ENCODE measurements at places on chromosomes 7 and 10.

- no peak for DNase-seq
Observed at GRCh38 chr7:112238852-112239610, 32.5 kb downstream of the ZNF277 start.

DNA sequence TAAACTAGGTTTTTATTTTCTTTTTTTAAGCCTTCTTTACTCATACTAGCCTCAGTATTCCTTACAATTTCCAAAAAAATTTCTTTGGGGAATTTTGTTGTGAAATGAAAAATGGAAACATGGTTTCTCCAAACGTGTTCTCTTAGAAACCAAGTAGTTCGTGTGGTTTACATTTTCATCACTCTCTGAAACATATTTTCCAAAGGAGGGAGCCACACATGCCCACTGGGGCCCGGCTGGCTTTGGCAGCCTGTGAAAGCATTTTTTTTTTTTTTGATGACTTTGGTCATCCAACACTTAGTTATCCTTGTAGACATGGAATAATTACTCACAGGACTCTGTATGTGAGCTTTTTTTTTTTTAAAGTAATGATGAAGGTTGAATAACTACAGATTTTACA is 169.6 kb downstream of the C7orf25 start:
- no peak for DNase-seq

GRCh38 chr10:30510184-30510931 is 76.4 kb downstream of the MAP3K8 start:
- no peak for DNase-seq

DNA sequence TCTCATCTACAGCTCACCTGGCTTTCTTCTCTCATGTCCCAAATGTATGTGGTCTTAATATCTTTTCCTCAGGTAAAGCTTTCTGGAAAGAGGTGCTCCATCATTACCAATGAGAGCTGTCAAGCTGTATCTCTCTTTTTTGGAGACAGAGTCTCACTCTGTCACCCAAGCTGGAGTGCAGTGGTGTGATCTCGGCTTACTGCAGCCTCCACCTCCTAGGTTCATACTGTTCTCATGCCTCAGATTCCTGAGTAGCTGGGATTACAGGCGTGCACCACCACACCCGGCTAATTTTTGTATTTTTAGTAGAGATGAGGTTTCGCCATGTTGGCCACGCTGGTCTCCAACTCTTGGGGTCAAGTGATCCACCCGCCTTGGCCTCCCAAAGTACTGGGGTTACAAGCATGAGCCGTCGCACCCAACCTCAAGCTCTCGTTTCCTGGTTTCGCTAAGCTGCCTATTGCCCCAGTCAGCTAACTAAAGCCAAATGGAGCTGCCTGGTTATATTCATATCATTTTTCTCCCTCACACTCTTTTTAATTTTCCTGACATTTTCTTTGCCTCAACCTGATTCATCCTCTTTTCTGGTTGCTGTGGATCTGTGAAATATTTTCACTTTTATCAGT is 60.5 kb downstream of the SUFU start:
- DNase-seq: no peak

DNA sequence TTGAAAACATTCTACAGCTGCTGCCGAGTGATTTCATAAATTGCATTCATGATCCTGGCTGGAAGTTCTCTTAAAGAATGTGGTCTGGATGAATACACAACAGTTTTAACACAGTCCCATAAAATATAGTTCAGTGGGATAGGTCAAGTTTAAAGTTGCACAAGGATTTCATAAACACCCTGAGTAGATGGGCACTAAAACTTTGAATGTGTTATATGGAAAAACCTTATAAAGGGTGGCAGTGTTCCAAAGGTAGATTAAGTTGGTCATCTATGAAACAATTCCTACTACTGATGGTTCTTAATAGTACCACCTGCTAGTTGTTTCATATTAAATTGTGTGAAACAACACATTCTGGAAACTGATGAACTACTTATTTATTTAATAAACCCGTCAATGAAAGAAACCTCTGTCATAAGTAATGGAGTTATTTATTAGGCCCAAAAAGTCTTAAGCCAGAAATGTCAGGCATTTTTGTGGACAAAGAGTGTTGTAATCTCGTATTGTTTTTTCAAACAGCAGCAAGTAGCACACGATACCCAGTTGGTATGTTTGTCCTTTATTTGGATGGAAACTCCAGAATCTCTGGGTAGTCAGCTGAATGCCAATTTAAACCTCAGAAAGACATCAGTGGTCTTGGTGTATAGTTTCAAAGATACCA is 14.3 kb upstream of the RPA3 start:
- DNase-seq: no peak
